ENCODE measurements at places on chromosomes 2 and 18. TPM values are rescaled to one million over a fixed set of nuclear protein-coding genes. Genes with fewer than 3 reads are reported as not detected.

DNA sequence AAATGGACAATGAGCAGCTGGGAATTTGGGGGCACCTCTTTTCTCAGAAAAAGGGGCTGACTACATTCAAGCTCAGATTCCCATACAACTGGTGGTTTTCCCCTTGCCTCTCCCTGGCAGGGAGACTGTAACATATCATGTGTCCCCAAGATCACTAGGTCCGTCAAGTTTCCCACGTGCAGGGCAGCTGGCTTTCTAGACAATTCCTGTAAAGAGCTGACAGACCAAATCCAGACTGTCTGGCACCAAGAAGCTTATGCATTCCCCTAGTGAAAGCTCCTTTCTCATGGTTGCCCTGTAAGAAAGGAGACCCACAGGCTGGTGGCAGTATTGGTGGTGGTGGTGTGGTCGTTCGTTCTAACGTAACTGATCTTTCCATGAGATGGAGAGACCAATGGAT, 48.8 kb downstream of the THUMPD2 start:
- DNase-seq = no peak

- DNase-seq = no peak
These were observed 66.5 kb upstream of the CCDC178 start for GRCh38 chr18:33507019-33507418.

GRCh38 chr18:63422087-63422863, at the start of gene VPS4B:
Gene VPS4B, minus strand, starts transcription at chr18:63422476. Its CDS starts 217 bp downstream, at chr18:63422259.
- DNase-seq = peak; percentile 100

- no peak for DNase-seq
These were observed 184.7 kb upstream of the DLGAP1 start for GRCh38 chr18:4639628-4640310.

GRCh38 chr2:119694845-119695521, 16.0 kb downstream of the TMEM177 start:
- no peak for DNase-seq

DNA sequence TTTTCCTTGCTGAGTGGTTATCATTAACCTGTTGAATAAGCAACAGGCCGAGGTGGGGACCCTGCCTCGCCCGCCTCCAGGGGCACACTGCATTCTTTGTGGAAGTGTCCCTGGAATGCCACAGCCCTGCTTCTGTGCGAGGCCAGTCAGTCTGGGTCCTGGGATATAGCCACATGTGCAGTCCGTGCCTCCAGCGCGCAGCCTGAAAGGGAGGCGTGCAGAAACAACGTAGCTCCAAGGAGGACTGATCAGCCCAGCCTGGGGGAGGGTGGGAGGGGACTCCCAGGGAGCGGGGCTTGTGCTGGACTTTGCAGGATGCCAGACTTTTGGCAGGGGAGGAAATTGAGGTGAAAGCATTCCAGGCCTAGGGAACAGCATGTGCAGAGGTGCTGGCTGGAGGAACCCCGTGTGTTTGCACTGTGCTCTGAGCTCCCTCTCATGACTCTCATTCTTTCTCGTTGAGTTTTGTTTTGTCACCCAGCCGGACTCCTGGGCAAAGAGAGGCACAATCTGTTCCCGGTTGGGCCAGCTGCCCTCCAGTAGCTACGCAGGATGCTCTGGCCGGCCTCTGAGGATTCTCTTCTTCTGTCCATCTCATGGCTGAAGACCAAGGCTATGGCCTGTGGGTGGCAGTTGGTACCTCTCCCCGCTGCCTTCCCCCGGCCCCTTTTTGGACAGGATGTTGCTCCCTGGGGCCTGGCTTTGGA, 39.7 kb downstream of the HPCAL1 start:
- no peak for DNase-seq

DNA sequence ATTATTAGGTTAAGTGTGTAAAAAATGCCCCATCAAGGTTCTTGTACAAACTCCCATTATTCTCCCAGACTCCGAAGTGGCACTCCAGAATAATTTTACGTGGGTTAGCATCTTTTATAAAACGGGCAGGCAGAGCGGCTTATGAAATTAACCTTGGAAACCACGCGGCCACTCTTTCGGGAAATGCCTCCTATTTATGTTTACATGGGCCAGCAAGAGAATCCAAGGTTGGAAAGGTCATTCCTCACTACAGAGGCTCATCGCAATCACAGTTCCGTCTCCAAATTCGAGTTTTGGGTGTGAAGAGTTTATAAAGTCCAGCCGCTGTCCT, 1.2 kb upstream of the IMPA2 start:
- DNase-seq = no peak

RNF152 gene
- total RNA-seq = 2.3 TPM

MYL12A gene
- total RNA-seq = 279 TPM

ACVR1C gene
- total RNA-seq = 0.81 TPM

GRHL1 gene
- total RNA-seq = 2.8 TPM

Data from H9 (cell line).